Immature natural killer cell (primary cell): ENCODE measurements at places on chromosomes 7 and 10. TPM values are rescaled to one million over a fixed set of nuclear protein-coding genes. Genes with fewer than 3 reads are reported as not detected.
A peak's percentile ranks its signal among the peaks of the same experiment; 100 is the strongest.

- no peaks in the 10 kb centered on the region for H3K4me1 ChIP-seq
- peaks cover 4% of the 10 kb centered on the region for H3K27me3 ChIP-seq
- no peak overlapping the region for H3K4me3 ChIP-seq
Measured at GRCh38 chr10:118497227-118497626, 98.2 kb downstream of the PRLHR start.

DNA sequence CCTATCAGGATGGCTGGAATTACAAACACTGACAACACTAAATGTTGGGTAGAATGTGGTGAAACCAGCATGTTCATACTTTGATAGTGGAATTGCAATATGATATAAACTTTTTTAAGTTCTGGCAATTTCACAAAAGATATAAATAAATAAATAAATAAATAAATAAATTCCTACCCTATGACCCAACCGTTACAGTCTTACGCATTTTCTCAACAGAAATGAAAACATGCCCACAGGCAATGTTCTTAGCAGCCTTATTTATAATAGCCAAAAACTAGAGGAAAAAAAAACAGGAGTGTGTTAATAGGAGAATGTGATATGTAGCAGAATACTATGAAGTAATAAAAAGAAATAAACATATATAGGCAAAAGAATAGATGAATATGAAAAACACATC lies 318.9 kb downstream of the IPMK start:
- H3K27me3 ChIP-seq, result no peaks in the 10 kb centered on the region
- H3K36me3 ChIP-seq, result no peaks in the 10 kb centered on the region
- H3K4me1 ChIP-seq, result no peaks in the 10 kb centered on the region
- DNase-seq, result no peak
- no peak overlapping the region for H3K27ac ChIP-seq

GRCh38 chr10:106952033-106952432 lies 212.5 kb downstream of the SORCS1 start:
- H3K36me3 ChIP-seq, result no peaks in the 10 kb centered on the region
- H3K27me3 ChIP-seq, result peaks cover 5% of the 10 kb centered on the region
- H3K4me3 ChIP-seq, result no peak overlapping the region
- H3K4me1 ChIP-seq, result no peaks in the 10 kb centered on the region
- H3K27ac ChIP-seq, result no peak overlapping the region
- no peak for DNase-seq

- H3K36me3 ChIP-seq, result no peaks in the 10 kb centered on the region
- H3K4me3 ChIP-seq, result no peak overlapping the region
Measured at GRCh38 chr7:13077466-13077865, 390.0 kb downstream of the ARL4A start.

GRCh38 chr7:89666136-89666835 lies 488.0 kb upstream of the STEAP1 start:
- no peak for DNase-seq
- no peaks in the 10 kb centered on the region for H3K36me3 ChIP-seq
- H3K27ac ChIP-seq, result no peak overlapping the region
- no peaks in the 10 kb centered on the region for H3K27me3 ChIP-seq
- no peak overlapping the region for H3K4me3 ChIP-seq

DNA sequence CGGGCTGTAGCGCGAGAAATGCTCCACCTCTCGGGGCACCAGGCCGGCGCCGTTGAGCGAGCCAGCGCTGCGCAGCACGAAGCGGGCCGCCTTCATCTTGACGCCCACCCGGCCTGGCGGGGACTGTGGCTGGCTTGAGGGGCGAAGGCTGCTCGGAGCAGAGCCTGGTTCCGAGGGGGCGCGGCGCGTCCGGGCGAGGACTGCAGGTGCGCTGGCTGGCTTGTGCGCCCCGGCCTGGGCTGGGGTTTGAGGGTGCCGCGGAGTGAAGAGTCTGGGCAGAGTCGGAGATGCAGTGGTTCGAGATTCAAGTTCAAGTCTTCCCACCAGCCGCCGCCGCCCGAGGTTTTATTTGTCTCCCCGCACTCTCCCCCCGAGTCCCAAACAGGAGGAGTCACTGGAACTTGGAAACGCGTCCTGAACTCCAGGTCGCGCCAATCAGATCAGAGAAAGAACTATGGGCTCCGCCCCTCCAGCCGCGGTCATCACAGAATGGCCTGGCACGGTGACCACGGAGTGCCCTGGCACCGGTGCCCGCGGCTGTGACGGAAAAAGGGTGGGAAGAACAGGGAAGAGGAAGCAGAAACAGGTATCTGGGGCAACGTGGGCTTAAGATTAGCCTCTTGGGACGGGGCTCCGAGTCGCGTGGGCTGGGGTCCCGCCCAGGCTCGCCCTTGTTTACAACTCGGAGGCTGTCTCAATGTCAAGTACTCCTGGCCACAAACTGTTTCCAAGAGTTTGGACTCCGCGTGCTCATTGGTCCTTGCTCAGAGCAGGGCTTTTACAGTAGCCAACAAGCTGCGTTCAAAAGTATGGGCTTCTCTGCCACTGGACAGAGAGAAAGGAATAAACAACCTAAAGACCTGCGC lies at the start of gene PDK4:
Gene PDK4 (minus strand): TSS at position 319 of the 866 bp plus-strand sequence. CDS start 223 bp downstream, at position 96.
- H3K4me3 ChIP-seq, result peak within 1 kb of the TSS; percentile 85
- no peak within 1 kb of the TSS for H3K27ac ChIP-seq
- no peak for DNase-seq
- H3K4me1 ChIP-seq, result peaks cover 24% of the 10 kb centered on the region
- peaks cover 2% of the 10 kb centered on the region for H3K36me3 ChIP-seq

DNA sequence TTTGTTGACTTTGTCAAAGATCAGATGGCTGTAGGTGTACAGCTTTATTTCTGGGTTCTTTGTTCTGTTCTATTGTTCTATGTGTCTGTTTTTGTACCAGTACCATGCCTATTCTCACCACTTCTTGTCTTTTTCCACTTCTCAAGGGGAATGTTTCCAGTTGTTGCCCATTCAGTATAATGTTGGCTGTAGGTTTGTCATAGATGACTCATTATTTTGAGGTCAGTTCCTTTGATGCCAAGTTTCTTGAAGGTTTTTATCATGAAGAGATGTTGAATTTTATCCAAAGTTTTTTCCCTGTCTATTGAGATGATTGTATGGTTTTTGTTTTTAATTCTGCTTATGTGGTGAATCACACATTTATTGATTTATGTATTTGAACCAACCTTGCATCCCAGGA lies 216.7 kb upstream of the RNF32 start:
- H3K27ac ChIP-seq, result no peak overlapping the region
- H3K27me3 ChIP-seq, result peaks cover 11% of the 10 kb centered on the region
- no peak for DNase-seq
- no peak overlapping the region for H3K4me3 ChIP-seq
- H3K36me3 ChIP-seq, result no peaks in the 10 kb centered on the region
- H3K4me1 ChIP-seq, result no peaks in the 10 kb centered on the region

- no peak for DNase-seq
- H3K36me3 ChIP-seq, result peaks cover 20% of the 10 kb centered on the region
- no peak overlapping the region for H3K27ac ChIP-seq
- peaks cover 6% of the 10 kb centered on the region for H3K4me1 ChIP-seq
Measured at GRCh38 chr7:105713488-105714465, 132.5 kb upstream of the EFCAB10 start.

SYCE1 gene
- not detected for polyA plus RNA-seq

FOXI2 gene
- polyA plus RNA-seq, result not detected

RARRES2 gene
- polyA plus RNA-seq, result not detected
